Hematopoietic multipotent progenitor cell treated with erythropoietin and hydrocortisone succinate and interleukin-3 and kit ligand, for 6 days (in vitro differentiated cells): ENCODE measurements at places on chromosomes 5 and 9.

DNA sequence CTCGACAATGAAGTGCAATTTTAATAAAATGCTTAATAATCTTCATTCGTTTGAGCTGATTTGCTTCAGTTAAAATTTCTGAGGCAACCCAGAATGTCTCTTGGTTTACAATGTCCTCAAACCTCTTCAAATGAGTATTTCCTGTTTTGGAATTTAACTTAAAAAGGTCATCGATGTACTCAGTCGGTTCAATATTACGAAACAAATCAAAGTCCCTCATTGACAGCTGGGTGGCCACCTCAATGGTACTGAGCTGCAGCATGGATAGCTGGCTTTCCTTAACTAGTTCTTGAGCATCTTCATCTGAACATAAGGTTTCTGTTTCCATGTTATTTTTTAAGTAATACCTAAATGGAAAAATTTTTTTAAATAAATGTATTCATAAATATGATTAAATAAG lies 173.3 kb downstream of the RAPGEF6 start:
- no peak for DNase-seq

GRCh38 chr5:156497804-156498208 lies 170.8 kb downstream of the SGCD start:
- no peak for DNase-seq

- no peak for DNase-seq
These were observed 302.4 kb downstream of the NR3C1 start for GRCh38 chr5:143101121-143101520.

- DNase-seq = no peak
These were observed 162.6 kb downstream of the GLIS3 start for GRCh38 chr9:4137234-4137633.

GRCh38 chr9:130116346-130116745 lies 55.9 kb upstream of the NCS1 start:
- DNase-seq = no peak

- DNase-seq = no peak
These were observed 6.8 kb upstream of the HNRNPA0 start for GRCh38 chr5:137760719-137761516.

GRCh38 chr5:29276371-29276770 lies 1917.1 kb upstream of the CDH6 start:
- no peak for DNase-seq

- DNase-seq = no peak
These were observed 167.3 kb downstream of the TRPM3 start for GRCh38 chr9:70954126-70954525.

DNA sequence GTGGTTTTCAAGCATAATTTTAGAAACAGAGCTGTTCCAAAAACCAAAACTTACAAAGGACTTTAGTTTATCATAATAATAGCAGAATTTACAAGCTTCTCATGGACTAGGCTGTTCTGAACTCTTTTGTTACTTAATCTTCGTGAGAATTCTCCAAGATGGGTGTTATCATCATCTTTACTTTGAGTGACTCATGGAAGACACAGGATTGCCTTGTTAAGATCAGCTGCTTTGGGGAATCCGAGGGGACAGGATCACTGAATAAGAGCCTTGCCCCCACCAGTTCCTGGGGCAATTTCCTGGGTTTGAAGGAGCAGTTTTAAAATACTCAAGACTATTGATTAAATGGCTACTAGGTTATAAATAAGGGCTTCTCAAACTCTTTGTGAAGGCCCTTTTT lies 80.5 kb downstream of the CFAP90 start:
- DNase-seq = no peak

GRCh38 chr5:172107571-172107970 lies 80.5 kb downstream of the STK10 start:
- DNase-seq = no peak

DNA sequence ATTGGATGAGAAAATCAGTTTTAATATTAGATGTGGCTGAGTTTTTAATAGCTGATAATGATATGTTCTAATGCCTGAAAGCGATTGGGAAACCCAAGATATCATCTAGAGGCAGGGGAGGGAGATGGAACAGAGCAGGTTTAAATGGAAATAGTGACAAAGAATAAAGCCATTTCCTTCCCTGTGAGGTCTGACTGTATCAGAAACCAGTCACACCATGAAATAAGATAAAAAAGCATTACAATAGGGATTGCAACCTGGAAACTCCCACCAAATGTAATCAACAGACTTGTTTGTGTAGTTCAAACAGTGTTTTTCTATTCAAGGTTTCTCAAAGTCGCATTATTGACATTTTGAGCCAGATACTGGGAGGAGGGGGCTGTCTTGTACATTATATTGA lies 110.1 kb upstream of the SMIM23 start:
- DNase-seq = no peak

DNA sequence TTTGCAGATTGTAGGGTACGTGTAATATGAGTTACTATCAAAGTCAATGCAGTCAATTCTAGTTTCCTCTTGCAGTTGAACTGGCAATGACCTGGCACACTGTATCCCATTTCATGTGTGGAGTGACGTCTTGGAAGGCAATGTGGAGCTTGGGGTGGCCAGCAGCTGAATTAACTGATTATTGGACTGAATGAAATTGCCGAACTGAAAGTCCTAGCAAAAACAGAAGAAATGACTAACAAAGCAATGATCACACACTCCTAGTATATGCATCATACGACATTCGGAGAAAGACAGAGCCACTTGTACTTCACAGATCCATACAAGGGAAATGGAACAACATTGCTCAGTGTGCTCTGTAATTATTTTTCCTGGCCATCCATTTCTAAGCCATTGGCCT lies 259.1 kb upstream of the DAPK1 start:
- no peak for DNase-seq

GRCh38 chr9:134841180-134841904 lies 39.3 kb upstream of the FCN2 start:
- DNase-seq = no peak

DNA sequence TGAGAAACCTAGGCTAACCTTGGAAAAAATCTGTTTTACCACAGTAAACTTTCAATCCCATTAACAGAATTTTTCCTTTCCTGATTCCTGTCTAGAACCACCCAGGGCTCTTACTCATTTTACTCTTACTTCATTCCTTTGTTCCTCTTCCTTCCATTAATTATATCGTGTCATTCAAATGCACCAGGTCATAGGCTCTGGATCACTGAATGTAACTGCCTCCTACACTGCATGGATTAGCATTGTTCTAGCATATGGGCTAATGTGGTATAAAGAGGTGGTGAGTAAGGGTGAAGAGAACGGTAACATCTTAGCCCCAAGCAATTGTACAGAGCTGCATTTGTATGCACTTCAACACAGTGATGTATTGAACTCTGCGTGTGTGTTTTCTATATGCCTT lies 49.5 kb upstream of the SPINK5 start:
- no peak for DNase-seq

DNA sequence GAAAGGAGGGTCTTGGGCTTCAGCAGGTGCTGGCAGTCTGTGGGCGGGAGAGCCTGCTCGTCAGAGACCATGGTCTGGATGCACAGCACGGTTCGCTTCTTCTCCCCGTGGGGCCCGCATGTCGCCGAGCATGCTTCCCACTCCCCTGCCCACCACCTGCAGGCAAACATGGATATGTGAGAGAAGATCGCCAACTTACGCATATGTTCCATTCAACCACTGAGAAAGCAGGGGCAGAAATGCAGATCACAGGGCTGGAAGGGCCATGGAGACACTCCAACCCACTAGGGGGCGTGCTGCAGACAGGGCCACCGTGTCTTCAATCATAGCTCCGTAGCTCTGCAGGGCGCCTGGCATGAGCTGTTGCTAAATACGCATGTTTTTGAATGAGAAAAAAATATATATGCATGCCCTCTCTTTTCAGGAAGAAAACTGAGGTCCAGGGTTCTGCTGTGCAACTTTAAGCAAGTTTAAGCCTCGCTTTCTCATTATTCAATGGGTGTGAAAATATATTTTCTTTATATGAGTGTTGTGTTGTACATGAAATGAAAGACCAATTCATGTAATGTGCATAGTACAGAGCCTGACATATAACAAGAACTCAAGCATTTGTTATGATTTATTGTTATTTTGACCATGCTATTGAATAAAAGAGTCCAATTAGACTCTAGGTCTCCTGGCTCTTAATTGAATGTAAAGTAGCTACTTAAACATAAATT lies 148.0 kb downstream of the TARS1 start:
- DNase-seq = peak; percentile 60

DNA sequence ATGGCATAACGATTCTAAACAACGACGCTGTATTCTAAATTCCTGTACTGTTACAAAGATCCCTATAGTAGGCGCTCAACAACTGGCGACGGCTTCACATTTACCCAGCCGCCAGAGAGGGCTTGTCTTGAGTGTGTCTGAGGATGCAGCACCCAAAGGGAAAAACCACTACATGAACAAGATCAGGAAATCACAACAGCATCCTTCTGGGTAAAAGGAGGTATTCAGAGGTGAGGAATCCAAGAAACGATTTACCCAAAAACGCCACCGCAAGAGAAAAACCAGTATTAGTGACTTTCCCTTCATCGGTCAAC lies 711 bp downstream of the TTC33 start:
- DNase-seq = peak; percentile 91

DNA sequence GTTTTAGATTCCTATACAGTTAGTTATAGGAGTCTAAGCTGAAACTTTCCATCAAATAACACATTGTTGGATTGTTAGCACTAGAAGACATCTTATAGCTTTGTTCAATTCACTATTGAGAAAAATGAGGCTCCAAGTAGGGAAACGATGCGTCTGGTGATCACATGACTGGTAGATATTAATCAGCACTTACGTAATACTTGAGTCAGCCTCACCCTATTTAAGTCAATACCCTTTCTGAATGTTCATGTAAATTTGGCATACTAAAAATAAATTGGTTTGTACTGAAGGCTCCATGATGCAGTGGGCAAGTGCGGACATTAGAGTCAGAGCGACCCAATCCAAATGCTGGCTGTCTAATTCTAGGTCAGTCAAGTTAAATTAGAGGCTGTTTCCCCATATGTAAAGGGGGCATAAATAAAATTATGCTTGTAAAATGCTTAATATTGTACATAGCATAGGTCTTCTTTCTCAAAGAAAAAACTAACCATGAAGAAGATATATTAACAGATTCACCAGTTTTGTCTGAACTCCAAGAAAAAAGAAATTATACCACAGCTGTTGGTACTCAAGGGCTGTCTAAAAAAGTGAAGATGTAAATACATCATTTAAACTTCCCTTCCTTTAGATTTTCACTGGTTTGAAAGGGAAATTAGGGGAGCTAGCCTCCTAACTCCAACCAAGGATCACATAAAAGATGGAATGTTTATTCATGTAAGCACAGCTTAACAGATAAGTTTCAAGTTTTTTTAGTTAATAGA lies 406.6 kb upstream of the TLE4 start:
- DNase-seq = no peak

- DNase-seq = no peak
These were observed 39.3 kb downstream of the CLINT1 start for GRCh38 chr5:157819502-157820115.

DNA sequence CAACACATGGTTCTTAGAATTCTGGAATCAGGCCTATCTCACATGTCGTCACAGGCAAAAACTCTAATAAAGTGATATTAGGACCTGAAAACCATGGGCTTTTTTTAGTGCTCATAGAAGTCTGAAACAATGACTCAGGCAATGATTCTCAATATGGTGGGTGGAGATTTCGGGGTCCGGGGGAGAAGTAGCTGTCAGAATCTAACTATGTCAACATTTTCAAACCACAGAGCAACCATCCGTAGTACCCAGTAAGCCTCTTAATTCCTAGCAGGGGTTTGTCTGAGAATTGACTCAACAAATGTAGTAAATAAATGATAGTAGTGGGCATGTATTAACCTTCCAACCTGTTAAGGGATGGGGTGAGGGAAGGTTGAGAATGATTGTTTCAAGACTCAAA lies 2.6 kb downstream of the AMACR start:
- no peak for DNase-seq

DNA sequence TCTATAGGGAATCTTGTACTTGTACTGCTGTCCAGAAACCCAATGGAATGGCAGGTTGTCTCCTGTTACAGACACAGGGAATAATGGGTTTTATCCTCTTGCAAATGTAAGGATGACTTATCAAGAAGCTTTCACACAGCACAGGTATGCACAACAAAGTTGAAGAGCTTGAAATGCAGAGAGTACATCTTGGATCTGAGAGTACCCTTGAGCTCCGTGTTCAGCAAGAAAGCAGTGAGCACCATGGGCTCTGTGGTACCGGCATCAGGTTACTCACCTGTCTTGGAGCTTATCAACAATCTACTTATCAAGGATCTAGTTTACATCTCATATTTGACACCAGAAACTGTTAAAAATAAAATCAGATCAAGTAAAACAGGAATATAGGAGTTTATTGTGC lies 22.0 kb upstream of the EMB start:
- DNase-seq = no peak

- DNase-seq = no peak
These were observed 178.3 kb upstream of the FBXL17 start for GRCh38 chr5:108560166-108560565.

DNA sequence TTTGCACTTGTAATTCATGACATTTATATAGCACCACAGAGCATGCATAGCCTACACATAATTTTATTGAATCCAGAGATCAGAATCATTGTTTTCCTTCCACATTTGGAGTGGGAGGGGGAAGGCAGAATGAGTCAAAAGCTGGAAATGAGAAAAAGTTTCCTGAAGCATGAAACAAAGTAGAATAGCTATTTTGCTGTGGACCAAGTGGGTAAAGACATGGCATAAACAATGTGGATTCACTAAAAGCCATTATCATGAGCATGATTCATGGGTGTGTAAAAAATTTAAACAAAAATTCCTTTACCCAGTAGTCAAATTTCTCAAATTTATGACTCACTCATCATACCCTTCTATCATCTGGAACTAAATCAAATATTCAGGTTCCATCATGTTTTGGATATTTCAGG lies 97.9 kb downstream of the YIPF5 start:
- no peak for DNase-seq

- no peak for DNase-seq
These were observed 123.1 kb upstream of the PJA2 start for GRCh38 chr5:109532773-109533364.

DNA sequence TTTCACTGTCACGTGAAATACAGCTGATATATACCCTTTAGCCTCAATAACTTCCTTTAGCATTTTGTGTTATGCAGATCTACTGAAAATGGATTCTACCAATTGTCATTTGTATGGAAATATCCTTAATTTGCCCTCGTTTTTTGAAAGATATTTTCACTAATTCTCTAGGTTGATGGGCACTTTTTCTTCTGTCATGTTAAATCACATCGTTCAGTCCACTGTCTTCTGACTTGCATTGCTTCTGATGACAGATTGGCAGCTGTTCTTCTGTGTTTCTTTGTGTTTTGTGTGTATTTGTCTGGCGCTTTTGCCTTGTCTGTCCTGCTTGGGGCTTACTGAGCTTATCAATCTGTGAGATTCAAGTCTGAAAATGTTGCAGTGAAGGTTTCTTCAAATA lies 9.7 kb upstream of the CLPTM1L start:
- DNase-seq = no peak

DNA sequence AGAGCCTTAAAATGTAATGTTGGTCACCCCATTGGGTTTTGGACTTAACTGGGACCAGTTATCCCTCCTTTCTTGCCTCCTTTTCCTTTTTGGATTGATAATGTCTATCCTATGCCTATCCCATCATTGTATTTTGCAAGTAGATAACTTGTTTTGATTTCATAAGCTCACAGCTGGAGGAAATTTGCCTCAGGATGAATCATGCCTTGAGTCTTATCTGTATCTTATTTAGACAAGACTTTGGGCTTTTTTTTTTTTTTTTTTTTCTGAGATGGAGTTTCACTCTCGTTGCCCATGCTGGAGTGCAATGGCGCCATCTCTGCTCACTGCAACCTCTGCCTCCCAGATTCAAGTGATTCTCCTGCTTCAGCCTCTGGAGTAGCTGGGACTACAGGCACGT lies 443.3 kb downstream of the DNAH5 start:
- no peak for DNase-seq
